Stimulated activated CD4-positive, alpha-beta T cell treated with anti-CD3 and anti-CD28 coated beads, Interleukin-1b, Interleukin-23, amount 100 ng/mL, for 24 hours (primary cell): ENCODE measurements at places on chromosomes 16 and 17.

DNA sequence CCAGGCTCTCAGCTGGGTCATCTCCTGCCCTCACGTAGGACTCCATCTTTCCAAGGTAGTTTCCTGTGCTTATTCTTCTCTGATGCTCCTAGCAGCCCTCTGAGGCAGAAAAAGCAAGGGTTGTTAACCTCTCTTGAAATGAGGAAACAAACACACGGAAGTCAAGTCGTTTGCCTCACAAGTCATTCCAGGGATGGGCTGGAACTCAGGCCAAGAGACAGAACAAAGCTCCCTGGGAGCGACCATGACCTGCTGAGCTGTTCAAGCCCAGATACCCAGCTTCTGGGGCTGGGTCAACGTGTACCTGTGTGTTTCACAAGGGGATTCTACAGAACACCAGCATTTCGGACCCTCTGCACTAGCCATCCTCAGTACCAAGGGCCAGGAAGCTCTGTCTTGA, 28.1 kb downstream of the SRL start:
- DNase-seq: no peak

DNA sequence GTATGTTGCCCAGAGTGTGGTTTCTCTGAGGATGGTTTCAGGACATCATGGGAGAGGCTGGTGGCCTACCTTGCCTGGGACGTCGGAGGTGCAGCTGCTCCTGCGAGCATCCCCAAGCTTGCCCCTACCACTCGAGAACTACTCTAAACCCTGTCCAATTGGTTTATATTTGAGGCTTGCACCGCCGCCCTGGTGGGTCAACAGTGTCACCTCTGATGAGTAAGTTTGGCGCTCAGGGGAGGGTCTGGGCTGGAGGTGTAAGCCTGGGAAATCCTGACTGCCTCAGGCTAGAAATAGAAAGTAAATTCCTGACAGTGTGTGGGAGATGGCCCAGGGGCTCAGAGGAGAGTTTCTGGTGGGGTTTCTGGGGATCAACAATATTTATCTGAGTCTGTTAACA, 48.2 kb downstream of the CCDC42 start:
- DNase-seq: no peak

- no peak for DNase-seq
These were observed 50.9 kb upstream of the TEKT3 start for GRCh38 chr17:15392326-15392741.

DNA sequence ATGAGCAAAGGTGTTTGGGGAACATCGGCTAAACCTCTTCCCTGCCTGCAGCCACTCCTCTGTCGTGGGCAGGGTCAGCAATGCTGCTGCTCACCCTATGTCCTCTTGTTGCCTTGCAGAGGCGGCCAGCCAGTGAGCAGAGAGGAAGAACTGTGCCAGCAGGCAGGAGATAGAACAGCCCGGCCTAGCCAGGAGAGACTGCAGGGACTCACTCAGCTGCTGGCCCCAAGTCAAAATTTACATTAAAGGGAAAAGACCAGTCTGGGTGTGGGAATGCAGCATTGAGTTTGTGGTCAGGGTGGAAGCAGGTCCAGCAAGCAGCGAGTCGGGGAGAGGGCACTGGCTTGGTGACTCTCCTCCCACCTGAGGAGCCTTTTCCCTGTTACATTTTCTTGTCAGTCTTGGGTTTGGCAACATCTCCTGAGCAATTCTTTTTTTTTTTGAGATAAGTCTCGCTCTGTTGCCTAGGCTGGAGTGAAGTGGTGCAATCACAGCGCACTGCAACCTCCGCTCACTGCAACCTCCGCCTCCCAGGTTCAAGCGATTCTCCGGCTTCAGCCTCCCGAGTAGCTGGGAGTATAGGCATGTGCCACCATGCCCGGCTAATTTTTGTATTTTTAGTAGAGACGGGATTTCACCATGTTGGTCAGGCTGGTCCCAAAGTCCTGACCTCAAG, 22.7 kb downstream of the LIG3 start:
- DNase-seq: no peak

DNA sequence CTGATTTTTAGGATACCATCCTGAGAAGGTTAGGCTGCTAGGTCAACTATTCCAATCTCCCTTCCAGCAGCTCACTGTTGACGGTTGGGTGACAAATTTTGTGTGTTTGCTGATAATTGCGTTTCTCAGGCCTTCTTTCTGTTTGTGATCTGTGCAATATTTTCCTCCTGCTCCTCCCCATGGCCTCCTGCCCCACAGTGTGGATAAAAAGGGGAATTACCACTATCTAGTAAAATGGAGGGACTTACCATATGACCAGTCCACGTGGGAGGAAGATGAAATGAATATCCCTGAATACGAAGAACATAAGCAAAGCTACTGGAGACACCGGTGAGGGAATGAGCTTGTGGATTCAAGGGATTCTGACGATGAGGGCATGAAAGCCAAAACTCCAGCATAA, 9.2 kb downstream of the CHD3 start:
- DNase-seq: no peak

DNA sequence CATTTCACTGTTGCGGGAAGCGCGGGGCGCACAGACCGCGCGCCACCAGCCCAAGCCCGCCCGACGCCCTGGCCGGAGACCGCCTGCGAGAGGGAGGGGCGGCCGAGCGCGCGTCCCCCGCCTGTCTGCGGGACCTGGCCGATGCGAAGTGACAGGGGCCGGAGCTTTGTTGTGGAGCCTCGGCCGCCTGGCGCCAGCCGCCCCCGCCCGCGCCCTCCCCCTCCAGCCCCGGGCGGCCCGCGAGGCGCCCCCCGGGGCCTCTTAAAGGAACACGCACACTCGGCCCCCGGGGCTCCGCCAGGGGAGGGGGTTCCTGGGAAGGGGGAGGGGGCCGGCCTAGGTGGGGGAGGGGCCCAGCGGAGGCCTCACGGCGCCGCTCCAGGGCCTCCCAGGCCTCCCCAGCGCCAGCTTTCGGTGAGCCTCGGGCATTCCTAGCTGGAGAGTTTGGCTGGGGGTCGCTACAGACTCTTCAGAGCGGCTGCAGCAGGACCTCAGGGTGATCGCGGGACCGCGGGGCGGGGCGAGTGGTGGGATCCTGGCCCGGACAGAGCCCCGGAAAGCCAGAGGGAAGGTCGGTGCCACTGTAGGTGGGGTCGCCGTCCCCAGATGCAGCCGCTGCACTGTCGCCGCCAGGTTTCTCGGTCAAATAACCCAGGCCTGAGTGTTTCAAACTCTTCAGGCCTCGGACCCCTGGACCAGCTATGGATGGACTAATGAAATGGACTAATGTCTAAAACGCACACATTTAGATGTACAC, 2.4 kb upstream of the TBX2 start:
- no peak for DNase-seq

DNA sequence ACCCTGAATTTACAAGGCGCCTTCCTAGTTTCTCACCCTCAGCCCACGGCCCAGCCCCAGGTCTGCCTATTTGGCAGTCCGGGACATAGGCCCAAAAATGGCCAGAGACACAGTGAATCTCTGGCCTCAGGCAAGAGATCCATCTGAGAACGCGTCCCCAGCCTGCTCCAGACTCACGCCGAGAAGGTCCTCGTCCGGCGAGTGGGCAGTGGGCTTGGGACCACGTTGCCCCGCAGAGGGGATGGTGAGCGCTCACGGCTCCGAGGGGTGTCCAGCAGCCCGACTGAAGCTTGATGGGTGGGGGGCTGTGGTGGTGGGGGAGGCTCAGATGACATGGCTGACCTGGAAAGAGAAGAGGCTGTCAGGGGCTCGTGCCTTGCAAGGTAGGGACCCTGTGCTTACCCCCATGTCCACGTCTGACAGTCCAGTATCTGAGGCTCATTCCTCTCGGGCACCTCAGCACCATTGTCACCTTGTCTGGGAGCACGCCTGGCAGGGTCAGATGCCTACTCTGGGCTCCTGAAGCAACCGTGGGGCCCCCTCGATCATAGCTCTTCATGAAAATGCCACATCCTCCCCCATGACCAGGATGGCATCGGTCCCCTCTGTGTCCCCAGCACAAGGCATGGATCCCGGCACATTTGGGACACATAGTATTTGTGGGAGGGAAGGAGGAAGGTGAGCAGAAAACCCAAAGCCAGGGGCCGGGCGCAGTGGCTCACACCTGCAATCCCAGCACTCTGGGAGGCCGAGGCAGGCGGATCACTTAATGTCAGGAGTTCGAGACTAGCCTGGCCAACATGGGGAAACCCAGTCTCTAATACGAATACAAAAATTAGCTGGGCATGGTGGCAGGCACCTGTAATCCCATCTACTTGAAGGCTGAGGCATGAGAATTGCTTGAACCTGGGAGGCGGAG, 9.6 kb downstream of the CARHSP1 start:
- no peak for DNase-seq

GRCh38 chr17:40298726-40299125, 10.3 kb upstream of the RARA start:
- no peak for DNase-seq

GRCh38 chr17:35101725-35102124, 17.9 kb downstream of the RAD51D start:
- DNase-seq: no peak

DNA sequence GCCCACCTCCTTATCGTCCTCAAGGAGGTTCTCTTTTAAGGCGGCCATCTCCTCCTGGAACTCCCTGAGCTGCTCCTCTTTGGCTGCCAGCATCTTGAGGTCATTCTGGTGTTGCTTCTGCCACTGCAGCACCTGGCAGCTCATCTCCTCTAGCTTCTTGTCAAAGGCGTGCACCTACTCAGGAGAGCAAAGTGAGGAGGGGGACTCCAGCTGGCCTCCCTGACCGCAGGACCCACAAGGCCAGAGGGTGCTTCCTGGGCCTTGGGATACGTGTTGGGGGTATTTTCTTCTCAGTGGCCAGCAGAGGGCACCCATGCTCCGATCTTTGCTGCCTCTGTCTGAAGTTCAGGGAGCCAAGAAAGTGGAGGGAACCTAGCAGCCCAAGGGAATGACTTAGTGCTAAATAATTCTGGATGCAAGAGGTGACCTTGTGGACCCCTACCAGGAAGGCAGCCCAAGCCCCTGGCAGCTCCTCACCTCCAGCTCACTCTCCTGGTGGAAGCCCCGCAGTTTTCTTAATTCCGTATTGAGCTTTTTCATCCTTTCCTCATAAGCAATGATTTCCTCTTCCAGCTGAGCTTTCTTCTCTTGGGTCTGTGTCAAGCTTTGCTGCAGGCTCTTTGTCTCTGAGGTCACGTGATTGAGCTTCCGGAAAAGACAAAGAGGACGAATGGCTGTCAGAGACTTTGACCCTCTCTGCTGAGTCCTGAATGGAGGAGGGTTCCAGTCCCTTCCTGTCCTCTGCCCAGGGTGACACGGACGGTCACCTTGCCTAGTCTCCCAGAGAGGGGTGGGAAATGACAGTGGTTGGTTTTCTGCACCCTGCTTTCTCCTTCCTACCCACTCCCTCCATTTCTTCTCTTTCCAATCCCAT, 31.4 kb downstream of the DHX38 start:
- peak; percentile 45 for DNase-seq

DNA sequence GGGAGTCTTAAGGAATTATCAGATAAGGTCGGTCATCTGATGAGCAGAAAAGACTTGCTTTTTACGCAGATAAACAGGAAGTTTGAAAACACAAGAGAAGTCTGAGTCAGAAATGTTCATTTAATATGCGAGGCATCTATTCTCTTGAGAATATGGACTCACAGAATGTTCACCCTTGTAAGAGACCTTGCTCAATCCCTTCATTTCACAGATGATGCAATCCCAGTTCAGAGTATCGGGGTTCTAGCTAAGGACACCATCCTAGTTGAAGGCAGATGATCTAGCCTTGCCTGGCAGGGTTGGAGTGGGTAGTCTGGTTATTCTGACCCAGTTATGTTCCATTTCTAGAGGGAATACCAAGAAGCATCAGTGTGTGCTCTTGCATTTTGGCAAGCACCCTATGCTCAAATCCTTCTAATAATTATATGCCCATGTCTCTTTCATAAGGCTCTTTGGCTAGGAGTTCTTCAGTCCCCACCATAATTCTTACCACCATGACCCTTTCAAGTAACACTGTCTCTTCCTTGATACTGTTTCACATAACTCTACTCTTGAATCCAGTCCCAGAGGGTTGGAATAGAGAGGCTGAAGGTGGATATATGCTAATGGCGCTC, 42.5 kb downstream of the YPEL2 start:
- DNase-seq: no peak

- no peak for DNase-seq
These were observed 25.0 kb downstream of the TMEM94 start for GRCh38 chr17:75481194-75482068.
